ENCODE measurements at places on chromosomes 5 and 9.

DNA sequence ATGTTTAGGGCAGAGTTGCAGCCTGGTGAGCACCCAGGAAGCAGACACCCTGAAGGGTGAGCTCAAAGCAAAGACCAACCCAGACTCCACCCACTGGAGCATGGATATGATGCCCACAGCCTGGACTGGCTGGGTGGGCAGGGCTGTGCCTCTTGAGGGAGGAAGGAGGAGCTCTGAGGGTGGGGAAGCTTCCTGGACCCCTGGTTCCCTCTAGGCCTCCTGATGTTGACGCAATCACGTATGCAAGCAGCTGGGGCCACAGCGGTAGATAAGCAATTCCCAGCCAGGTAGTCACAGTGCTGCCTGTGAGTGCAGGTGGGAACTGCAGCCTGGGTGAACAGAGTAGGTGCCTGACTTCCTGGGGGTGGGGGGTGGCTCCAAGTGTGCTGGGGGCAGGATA lies 271.5 kb downstream of the CDK5RAP2 start:
- no peaks in the 10 kb centered on the region for H3K4me1 ChIP-seq
- no peaks in the 10 kb centered on the region for H3K36me3 ChIP-seq
- peaks cover 42% of the 10 kb centered on the region for H3K27me3 ChIP-seq
- no peak for DNase-seq

DNA sequence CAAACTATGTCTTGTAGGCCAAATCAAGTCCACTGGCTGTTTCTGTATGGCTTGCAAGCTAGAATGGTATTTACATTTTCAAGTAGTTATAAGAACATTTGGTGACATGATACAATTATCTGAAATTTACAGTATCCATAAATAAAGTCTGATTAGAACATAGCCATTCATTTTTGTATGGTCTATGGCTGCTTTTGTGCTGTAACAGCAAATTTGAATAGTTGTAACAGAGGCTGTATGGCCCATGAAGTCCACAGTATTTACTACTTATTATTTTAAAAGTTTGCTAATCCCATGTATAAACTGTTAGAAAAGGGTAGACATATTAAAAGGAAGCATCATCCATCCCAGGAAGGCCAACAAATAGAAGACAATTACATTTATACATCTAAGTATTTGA lies 17.7 kb downstream of the DHX29 start:
- H3K27me3 ChIP-seq: no peaks in the 10 kb centered on the region
- H3K4me3 ChIP-seq: no peak overlapping the region
- no peak overlapping the region for H3K27ac ChIP-seq
- peaks cover 82% of the 10 kb centered on the region for H3K36me3 ChIP-seq
- H3K4me1 ChIP-seq: no peaks in the 10 kb centered on the region

DNA sequence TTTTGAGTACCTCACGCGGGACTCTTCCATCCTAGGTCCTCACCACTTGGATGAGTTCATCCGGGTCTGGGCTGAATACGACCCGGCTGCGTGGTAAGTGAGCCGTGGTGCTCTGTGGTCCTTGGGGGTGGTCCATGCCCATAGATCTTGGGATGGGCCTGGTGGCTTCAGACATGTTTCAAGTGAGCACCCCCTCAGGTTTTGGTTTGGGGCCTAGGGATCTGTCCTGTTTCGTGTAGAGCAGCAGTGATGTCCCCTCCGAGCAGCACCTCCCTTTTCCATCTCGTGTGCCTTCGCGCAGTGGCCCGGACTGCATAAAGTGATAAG lies 218.9 kb downstream of the CACNA1B start:
- no peaks in the 10 kb centered on the region for H3K4me1 ChIP-seq
- H3K27me3 ChIP-seq: no peaks in the 10 kb centered on the region
- no peak overlapping the region for H3K27ac ChIP-seq

- peak overlapping the region; percentile 88 for H3K27ac ChIP-seq
- H3K4me3 ChIP-seq: peak overlapping the region; percentile 90
- DNase-seq: peak; percentile 62
- H3K36me3 ChIP-seq: peaks cover 3% of the 10 kb centered on the region
Measured at GRCh38 chr5:141326088-141326854, 4.0 kb upstream of the PCDHGA1 start.

GRCh38 chr9:128396970-128397613 lies 23.6 kb upstream of the CERCAM start:
- no peak overlapping the region for H3K4me3 ChIP-seq
- peak overlapping the region; percentile 42 for H3K27ac ChIP-seq
- no peak for DNase-seq
- peaks cover 8% of the 10 kb centered on the region for H3K4me1 ChIP-seq
- no peaks in the 10 kb centered on the region for H3K27me3 ChIP-seq
- peaks cover 3% of the 10 kb centered on the region for H3K36me3 ChIP-seq

GRCh38 chr5:137393196-137393993 lies 105.7 kb downstream of the SPOCK1 start:
- H3K4me1 ChIP-seq: no peaks in the 10 kb centered on the region
- no peak for DNase-seq
- H3K27ac ChIP-seq: no peak overlapping the region
- no peaks in the 10 kb centered on the region for H3K36me3 ChIP-seq
- H3K27me3 ChIP-seq: peaks cover 13% of the 10 kb centered on the region

DNA sequence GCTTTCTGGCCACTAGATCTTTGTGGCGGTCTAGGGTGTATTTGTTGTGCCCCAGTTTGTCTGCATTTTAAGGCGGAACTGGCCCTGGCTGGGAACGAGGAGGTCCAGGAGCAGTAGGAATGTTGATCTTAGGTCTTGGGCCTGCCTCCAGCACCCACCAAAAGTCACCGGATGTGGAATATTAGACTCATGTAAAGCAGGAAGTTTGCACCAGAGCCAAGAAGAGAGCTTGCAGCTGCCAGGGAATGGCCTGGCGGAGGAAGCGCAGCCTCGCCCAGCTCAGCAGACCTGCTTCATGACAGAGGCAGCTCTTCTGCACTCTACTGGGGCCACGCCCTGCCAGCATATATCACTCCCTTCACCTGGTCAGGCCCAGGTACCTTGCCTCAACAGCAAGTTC lies 3.3 kb downstream of the GPX3 start:
- no peak overlapping the region for H3K4me3 ChIP-seq
- DNase-seq: no peak
- no peak overlapping the region for H3K27ac ChIP-seq
- H3K27me3 ChIP-seq: no peaks in the 10 kb centered on the region

DNA sequence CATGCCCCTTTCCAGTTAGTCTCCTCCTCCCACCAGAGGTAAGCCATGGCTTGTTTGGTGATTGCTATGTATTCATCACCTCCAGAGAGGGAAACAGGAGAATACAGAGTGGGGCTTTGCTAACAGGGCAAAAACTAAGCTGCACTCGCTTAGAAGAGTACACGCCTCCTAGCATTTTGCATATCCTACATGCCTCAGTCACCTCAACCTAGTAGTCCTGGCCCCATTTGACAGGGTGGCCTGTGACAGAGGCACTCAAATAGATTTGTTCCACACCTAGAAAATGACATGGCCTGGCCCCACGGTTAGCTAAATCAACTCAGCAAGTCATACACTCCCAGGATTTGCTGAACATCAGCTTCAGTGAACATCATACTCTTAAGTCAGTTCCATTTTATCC lies 90.7 kb downstream of the CYFIP2 start:
- H3K27me3 ChIP-seq: no peaks in the 10 kb centered on the region
- no peak for DNase-seq
- peaks cover 17% of the 10 kb centered on the region for H3K4me1 ChIP-seq
- peaks cover 71% of the 10 kb centered on the region for H3K36me3 ChIP-seq
- H3K4me3 ChIP-seq: no peak overlapping the region

GRCh38 chr9:135490980-135491464 lies 9.5 kb upstream of the MRPS2 start:
- H3K36me3 ChIP-seq: peaks cover 4% of the 10 kb centered on the region
- no peak overlapping the region for H3K27ac ChIP-seq
- no peak overlapping the region for H3K4me3 ChIP-seq
- no peak for DNase-seq
- peaks cover 36% of the 10 kb centered on the region for H3K27me3 ChIP-seq

- H3K4me1 ChIP-seq: no peaks in the 10 kb centered on the region
- DNase-seq: no peak
Measured at GRCh38 chr5:98513380-98513779, 260.1 kb upstream of the RGMB start.

- no peak overlapping the region for H3K27ac ChIP-seq
- H3K27me3 ChIP-seq: no peaks in the 10 kb centered on the region
- H3K4me1 ChIP-seq: no peaks in the 10 kb centered on the region
- H3K4me3 ChIP-seq: no peak overlapping the region
- H3K36me3 ChIP-seq: no peaks in the 10 kb centered on the region
Measured at GRCh38 chr9:122016309-122016708, 76.8 kb downstream of the TTLL11 start.

GRCh38 chr9:10112798-10113197 lies 500.0 kb downstream of the PTPRD start:
- H3K4me3 ChIP-seq: no peak overlapping the region
- H3K36me3 ChIP-seq: no peaks in the 10 kb centered on the region
- no peak overlapping the region for H3K27ac ChIP-seq
- no peaks in the 10 kb centered on the region for H3K4me1 ChIP-seq
- no peak for DNase-seq
- H3K27me3 ChIP-seq: no peaks in the 10 kb centered on the region

- no peaks in the 10 kb centered on the region for H3K36me3 ChIP-seq
- H3K27ac ChIP-seq: no peak overlapping the region
- no peaks in the 10 kb centered on the region for H3K4me1 ChIP-seq
- no peak overlapping the region for H3K4me3 ChIP-seq
Measured at GRCh38 chr5:123124859-123125595, 36.0 kb downstream of the PRDM6 start.

- H3K27ac ChIP-seq: no peak overlapping the region
- no peak for DNase-seq
- H3K4me1 ChIP-seq: no peaks in the 10 kb centered on the region
- no peaks in the 10 kb centered on the region for H3K36me3 ChIP-seq
Measured at GRCh38 chr9:79346350-79347020, 225.3 kb upstream of the TLE4 start.

- DNase-seq: no peak
- no peaks in the 10 kb centered on the region for H3K27me3 ChIP-seq
- peaks cover 27% of the 10 kb centered on the region for H3K4me1 ChIP-seq
- peaks cover 32% of the 10 kb centered on the region for H3K36me3 ChIP-seq
- no peak overlapping the region for H3K27ac ChIP-seq
Measured at GRCh38 chr5:176491101-176491502, 42.9 kb downstream of the FAF2 start.

GRCh38 chr9:91026266-91026665 lies 224.6 kb downstream of the SYK start:
- H3K4me3 ChIP-seq: no peak overlapping the region
- H3K36me3 ChIP-seq: no peaks in the 10 kb centered on the region
- H3K27me3 ChIP-seq: peaks cover 14% of the 10 kb centered on the region
- DNase-seq: no peak

- H3K4me3 ChIP-seq: no peak overlapping the region
- peaks cover 28% of the 10 kb centered on the region for H3K27me3 ChIP-seq
- H3K4me1 ChIP-seq: no peaks in the 10 kb centered on the region
- no peak overlapping the region for H3K27ac ChIP-seq
Measured at GRCh38 chr5:181086884-181087205, 44.1 kb downstream of the OR2V1 start.

DNA sequence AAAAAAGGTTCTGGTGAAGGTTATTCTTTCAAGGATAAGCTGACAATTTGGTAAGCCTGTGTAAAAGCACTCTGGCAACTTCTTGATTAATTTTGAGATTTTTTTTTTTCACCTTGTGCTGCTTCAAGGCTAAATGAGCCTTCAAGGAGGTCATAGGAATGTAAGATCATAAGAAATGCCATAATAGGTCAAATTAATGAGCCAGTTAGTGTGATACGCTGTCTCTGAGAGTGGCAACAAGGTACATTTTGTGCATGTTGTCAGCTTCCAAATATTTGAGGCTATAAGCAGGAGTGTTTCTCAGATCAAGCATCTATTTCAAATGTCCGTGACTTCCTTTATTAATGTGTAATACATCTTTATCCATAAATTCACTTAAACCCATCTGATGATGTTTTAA lies 72.3 kb upstream of the CDH6 start:
- H3K36me3 ChIP-seq: no peaks in the 10 kb centered on the region
- H3K27ac ChIP-seq: no peak overlapping the region
- no peak for DNase-seq
- no peak overlapping the region for H3K4me3 ChIP-seq
- no peaks in the 10 kb centered on the region for H3K27me3 ChIP-seq

GRCh38 chr9:36937951-36938350 lies 96.1 kb downstream of the PAX5 start:
- no peak overlapping the region for H3K4me3 ChIP-seq
- no peaks in the 10 kb centered on the region for H3K36me3 ChIP-seq
- no peaks in the 10 kb centered on the region for H3K4me1 ChIP-seq
- no peak overlapping the region for H3K27ac ChIP-seq
- H3K27me3 ChIP-seq: peaks cover 61% of the 10 kb centered on the region
- DNase-seq: no peak

- peaks cover 11% of the 10 kb centered on the region for H3K36me3 ChIP-seq
- no peak overlapping the region for H3K4me3 ChIP-seq
- no peaks in the 10 kb centered on the region for H3K4me1 ChIP-seq
- peak overlapping the region; percentile 17 for H3K27ac ChIP-seq
- DNase-seq: no peak
Measured at GRCh38 chr5:157479166-157479565, 19.2 kb downstream of the NIPAL4 start.

DNA sequence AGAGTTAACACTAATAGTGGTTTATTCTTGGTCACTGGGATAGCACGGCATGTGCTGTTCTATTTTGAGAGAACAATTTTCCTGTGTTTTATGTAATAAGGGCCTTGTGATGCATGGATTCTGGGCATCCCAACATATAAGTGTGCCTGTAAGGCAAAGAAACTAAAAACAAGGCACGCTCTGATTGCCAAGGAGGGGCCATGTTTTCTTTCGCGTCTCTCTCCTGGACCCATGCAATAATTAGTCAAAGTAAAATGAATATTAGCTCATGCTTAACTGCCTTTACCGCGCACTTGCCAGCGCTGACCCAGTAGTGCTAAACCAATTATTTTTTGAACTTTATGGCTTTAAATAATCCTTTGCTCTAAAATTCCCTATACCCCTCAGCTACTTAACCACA lies 140.9 kb downstream of the PSAT1 start:
- peaks cover 45% of the 10 kb centered on the region for H3K27me3 ChIP-seq
- no peak overlapping the region for H3K4me3 ChIP-seq
- no peaks in the 10 kb centered on the region for H3K36me3 ChIP-seq
- H3K27ac ChIP-seq: no peak overlapping the region
- H3K4me1 ChIP-seq: no peaks in the 10 kb centered on the region
- DNase-seq: no peak

DNA sequence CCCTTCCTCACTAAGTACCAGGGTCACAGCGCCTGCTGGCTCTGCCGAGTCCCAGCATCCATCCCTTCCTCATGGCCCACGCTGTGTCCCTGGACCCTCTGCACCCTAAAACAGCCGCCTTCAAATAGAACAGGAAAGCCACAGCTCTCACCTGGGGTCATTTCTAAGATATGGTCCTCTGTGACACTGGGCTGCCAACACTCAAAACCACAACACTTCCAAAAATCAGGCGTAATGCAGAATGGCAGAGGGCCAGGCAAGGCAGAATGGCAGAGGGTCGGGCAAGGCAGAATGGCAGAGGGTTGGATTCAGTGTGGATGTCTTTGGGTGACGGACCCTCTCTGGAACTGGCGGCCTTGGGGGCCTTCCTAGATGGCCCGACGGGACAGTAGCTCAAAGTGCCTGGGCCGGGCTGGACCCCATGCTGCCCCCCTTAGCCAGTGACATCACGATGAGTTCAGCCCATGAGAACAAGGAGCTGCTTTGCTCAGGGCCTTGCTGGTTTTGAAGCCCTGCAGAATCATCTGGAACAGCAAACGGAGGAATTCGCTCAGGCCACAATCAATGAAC lies 35.3 kb downstream of the ZDHHC11B start:
- no peak for DNase-seq
- no peak overlapping the region for H3K4me3 ChIP-seq
- peaks cover 2% of the 10 kb centered on the region for H3K4me1 ChIP-seq
- no peak overlapping the region for H3K27ac ChIP-seq
- peaks cover 3% of the 10 kb centered on the region for H3K27me3 ChIP-seq
